ENCODE measurements at places on chromosomes 16 and 17. TPM values are rescaled to one million over a fixed set of nuclear protein-coding genes. Genes with fewer than 3 reads are reported as not detected.

Gene GDPD3
- 1.3 TPM for total RNA-seq

Gene IRX3
- total RNA-seq = 1.6 TPM

DNA sequence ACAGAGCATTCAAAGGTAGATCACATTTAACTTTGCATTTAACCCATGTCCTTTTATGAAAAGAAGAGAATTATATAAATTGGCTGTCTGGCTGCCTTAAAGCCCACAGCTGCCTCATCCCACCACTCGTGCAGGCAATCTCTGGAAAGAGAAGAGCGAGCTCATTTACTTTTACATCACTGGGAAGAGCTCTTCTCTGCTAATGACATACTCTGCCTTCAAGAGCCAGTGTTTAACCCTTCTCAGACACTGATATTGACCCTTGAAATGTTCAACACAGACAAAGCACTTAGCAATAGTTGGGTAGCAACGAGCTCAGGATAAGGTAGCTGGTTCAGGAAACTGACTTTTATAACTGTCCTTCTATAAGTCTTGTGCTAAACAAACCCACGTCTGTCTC lies 6.8 kb downstream of the KRT38 start:
- DNase-seq = no peak
- H3K4me1 ChIP-seq = no peaks in the 10 kb centered on the region
- H3K36me3 ChIP-seq = no peaks in the 10 kb centered on the region
- no peaks in the 10 kb centered on the region for H3K27me3 ChIP-seq

DNA sequence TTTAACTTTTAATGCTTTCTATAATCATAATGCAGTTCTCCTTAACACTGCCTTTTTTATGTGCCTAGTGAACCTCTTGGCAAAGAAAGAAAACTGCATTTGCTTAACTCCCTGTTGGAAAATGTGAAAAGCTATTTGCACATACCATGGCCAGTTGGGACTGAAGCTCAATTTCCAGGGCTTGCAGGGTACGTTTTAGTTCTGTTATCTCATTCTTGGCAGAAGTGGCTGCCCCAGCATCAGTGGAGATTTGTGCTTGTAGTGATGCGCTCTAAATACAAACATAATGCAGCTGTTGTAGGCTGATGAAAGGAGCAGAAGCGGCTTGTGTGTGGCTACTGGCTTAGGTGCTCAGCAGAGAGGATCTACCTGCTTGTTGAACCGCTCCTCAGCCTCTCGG lies 3.7 kb downstream of the KRT24 start:
- no peak overlapping the region for H3K4me3 ChIP-seq
- H3K27me3 ChIP-seq = no peaks in the 10 kb centered on the region
- H3K4me1 ChIP-seq = no peaks in the 10 kb centered on the region
- no peaks in the 10 kb centered on the region for H3K36me3 ChIP-seq

DNA sequence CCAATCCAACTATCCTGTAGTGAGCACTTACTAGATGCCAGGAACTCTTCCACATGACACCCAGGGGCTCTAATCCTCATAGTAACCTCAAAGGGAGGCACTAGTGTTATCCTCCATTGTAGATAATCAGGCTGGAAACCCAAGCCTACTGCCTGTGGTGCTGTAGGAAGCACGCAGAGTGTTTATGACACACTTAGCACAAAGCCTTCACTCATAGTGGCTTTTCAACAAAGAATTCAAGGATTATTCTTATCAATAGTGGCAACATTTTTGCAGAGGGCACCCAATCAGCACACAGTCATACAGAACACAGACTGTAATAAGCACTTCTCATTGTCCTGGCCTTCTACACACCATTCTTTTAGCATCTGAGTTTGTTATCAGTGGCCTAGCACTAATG lies 18.5 kb upstream of the SOX9 start:
- no peaks in the 10 kb centered on the region for H3K27me3 ChIP-seq
- H3K27ac ChIP-seq = no peak overlapping the region
- DNase-seq = no peak
- no peak overlapping the region for H3K4me3 ChIP-seq
- no peaks in the 10 kb centered on the region for H3K36me3 ChIP-seq

DNA sequence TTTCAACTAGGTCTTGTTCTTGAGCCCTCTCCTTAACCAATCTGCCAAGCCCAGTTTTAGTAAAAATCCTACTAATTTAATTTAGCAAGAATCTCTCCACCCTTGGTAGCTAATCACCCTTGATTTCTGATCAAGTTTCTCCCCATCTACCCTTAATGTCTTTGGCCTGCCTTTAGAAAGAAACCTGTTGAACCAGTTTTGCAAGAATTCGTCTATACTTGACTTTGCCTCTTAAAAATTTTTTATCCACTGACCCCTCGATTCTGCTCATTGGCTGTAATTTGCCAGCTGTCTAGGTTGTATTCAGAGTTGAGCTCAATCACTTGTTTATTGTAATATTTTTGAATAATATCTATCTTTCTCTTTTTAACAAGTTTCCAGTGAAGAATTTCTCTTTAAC lies 1138.5 kb downstream of the CDH11 start:
- DNase-seq = no peak
- H3K27ac ChIP-seq = no peak overlapping the region
- H3K27me3 ChIP-seq = no peaks in the 10 kb centered on the region
- no peak overlapping the region for H3K4me3 ChIP-seq
- H3K4me1 ChIP-seq = no peaks in the 10 kb centered on the region
- no peaks in the 10 kb centered on the region for H3K36me3 ChIP-seq

DNA sequence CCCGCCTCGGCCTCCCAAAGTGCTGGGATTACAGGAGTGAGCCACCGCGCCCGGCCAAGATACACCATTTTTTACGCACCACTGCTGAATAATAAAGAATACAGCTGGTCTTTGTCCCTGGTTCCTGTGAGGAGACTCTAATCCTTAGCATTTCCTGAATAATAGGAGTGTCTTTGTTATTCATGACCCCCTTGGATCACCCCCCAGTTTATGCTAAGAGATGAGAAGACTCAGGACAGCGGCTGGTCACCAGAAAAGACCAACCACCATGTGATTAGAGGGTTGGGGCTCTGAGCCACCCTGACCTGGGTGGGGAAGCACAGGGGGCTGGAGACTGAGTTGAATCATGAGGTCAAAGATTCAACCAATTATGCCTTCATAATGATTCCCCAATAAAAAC lies 17.3 kb downstream of the PHLPP2 start:
- H3K4me3 ChIP-seq = no peak overlapping the region
- no peak for DNase-seq
- no peak overlapping the region for H3K27ac ChIP-seq
- H3K27me3 ChIP-seq = no peaks in the 10 kb centered on the region
- H3K4me1 ChIP-seq = peaks cover 5% of the 10 kb centered on the region

DNA sequence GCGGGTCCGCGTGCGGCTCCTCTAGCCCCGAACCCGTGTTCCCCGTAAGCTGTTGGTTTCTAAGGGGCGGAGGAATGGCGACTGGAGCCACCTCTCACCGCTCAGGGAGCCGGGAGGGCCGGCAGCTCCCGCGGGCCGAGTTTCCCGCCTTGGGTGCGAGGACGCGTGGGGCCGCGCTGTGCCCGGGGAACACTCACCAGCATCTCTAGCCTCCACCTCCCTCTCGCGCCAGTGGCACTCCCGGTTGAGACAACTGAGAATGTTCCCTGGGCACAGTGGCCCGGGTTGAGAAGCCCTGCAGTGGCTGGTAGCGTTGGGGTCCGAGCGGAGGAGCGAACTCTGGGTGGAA lies 560 bp downstream of the TELO2 start:
- peak; percentile 62 for DNase-seq
- H3K36me3 ChIP-seq = no peaks in the 10 kb centered on the region
- peak overlapping the region; percentile 79 for H3K4me3 ChIP-seq
- H3K27me3 ChIP-seq = no peaks in the 10 kb centered on the region
- no peak overlapping the region for H3K27ac ChIP-seq

DNA sequence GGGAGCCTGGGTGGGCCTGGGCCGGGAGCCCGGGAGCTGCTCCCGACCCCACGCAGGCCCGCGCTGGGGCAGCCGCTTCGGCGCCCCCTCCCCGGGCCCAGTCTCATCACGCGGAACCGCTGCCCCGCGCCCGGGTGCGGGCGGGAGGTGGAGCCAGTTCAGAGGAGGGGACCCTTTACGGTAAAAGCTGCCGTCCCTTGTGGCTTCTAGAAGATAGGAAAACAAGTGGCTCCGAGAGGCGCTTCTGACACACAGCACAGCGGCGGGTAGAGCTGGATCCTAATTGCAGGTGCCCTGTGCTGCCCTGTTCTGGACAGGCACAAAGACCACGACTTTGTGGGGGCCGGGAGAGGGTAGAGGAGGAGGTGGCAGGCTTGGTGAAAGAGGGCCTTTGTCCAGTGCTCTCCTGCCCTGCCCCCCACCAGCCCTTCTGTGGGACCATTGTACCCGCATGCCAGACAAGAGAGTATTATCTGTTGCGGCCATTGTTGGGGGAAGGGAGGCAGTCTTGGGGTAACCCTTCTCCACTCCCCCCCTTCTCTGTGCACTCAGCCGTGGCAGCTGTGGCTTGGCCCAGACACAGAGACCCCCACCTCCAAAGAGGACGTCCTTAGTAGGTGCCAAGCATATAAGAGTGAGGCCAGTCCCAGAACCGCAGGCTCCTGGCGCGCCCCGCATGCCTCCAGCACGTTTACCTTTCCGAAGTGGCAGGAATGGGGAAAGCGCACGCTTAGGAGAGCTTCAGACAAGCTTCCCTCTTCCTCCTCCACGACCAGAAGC lies 736 bp downstream of the CNP start:
- no peaks in the 10 kb centered on the region for H3K27me3 ChIP-seq
- peak overlapping the region; percentile 86 for H3K4me3 ChIP-seq
- peaks cover 14% of the 10 kb centered on the region for H3K4me1 ChIP-seq
- peak; percentile 51 for DNase-seq
- H3K36me3 ChIP-seq = no peaks in the 10 kb centered on the region
- H3K27ac ChIP-seq = peak overlapping the region; percentile 79

DNA sequence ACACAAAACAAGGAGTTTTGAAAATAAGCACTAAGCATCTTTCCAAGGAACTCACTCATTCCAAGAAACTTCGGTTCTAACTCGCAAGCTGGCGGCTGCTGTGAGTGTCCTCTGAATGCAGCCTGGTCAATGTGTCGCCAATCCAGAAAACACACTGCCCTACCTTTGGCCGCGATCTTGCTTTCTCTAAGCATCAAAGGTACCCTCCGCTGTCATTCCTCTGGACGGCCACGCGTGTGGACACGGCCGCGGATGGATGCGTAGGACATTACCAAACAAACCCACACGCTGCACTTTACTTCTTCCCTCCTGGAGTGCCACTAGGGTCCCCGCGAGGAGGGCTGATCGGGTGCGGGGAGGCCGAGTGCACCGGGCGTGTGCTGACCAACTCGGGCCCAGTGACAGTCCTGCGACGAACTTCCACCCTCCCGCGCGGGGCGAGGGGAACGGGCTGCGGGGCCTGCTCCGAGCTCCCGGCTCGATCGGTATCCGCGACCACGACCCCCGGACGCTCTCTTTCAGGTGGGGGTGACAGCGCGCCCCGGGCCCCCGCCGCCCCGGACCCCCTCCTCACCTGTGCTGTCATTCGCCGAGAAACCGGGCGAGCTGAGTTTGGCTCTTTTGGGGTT lies 1.1 kb downstream of the CREBBP start:
- H3K27ac ChIP-seq = no peak overlapping the region
- DNase-seq = peak; percentile 65
- H3K4me1 ChIP-seq = peaks cover 36% of the 10 kb centered on the region
- no peaks in the 10 kb centered on the region for H3K36me3 ChIP-seq

DNA sequence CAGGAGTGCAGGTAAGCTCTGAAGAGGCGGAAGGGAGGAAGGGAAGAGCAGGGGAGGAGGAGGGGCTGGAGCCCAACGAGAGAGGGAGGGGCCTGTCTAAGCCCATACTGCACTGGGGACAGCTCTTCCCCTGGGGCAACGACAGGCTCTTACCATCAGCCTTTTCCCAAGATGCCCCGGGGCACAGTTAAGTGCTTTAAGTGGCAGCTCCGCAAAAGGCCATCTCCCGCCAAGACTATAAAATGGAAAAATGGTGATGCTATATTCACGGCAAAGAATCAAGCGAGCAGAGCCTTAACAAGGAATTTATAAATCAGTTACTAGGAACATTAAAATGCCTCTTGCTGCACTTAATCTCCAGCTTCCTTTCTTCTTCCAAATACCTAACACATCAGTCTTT lies 110.2 kb upstream of the NLRP1 start:
- H3K27me3 ChIP-seq = no peaks in the 10 kb centered on the region
- no peak overlapping the region for H3K27ac ChIP-seq
- no peaks in the 10 kb centered on the region for H3K36me3 ChIP-seq
- no peak overlapping the region for H3K4me3 ChIP-seq

DNA sequence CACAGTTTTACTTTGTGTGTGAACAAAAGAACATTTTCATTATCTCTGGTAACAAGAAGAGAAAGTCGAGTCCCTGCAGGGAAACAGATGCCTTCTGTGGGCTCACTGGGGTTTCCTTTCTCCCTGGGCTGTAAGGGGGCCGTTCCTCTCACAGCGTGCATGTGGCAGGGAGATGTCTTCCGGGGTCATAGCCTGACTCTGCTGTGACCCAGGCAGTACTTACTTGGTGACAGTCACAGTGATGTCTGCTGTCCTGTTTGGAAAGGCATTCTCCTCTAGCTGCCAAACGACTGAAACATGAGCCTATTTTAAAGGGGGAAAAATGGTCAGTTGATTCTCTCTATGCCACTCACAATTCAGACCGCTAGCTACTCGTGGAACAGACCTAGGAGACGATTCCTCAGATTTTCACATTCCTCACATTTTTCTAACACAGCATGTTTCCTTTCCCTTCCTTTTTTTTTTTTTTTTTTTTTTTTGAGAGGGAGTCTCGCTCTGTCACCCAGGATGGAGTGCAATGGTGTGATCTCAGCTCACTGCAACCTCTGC lies 7.3 kb downstream of the HASPIN start:
- H3K27ac ChIP-seq = no peak overlapping the region
- no peak for DNase-seq
- no peak overlapping the region for H3K4me3 ChIP-seq
- no peaks in the 10 kb centered on the region for H3K36me3 ChIP-seq
- no peaks in the 10 kb centered on the region for H3K4me1 ChIP-seq

Gene ELMO3
- total RNA-seq = 23.4 TPM

Gene CLEC18B
- 0.75 TPM for total RNA-seq

- no peak for DNase-seq
- H3K4me3 ChIP-seq = no peak overlapping the region
- no peaks in the 10 kb centered on the region for H3K27me3 ChIP-seq
These were observed 20.7 kb downstream of the MFSD11 start for GRCh38 chr17:76758570-76758969.

DNA sequence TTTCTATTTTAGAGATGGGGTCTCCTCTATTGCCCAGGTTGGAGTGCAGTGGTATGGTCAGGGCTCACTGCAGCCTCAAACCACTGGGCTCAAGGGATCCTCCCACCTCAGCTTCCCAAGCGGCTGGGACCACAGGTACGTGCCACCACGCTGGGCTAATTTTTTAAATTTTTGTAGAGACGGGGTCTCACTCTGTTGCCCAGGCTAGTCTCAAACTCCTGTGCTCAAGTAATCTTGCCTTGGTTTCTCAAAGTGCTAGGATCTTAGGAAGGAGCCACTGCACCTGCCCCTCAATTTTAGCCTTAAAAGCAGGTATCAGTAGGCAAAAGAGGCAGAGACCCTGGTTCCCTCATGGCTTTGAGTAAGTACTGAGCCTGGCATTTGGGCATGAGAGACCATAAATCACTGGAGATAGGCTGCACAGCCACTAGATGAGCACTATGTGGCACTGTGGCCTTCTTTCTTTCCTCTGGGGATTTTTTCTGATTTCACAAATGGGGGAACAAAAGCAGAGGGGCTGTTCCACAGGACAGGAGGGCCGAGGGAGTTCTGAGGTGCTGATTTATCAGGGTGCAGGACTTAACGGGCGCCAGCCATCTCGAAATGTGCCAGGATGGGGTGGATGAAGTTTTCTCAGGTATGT lies 82.2 kb downstream of the PLXDC1 start:
- no peaks in the 10 kb centered on the region for H3K36me3 ChIP-seq
- H3K4me1 ChIP-seq = no peaks in the 10 kb centered on the region
- H3K27me3 ChIP-seq = no peaks in the 10 kb centered on the region
- H3K27ac ChIP-seq = no peak overlapping the region

GRCh38 chr16:20072146-20072873 lies 1.4 kb downstream of the GPR139 start:
- no peak for DNase-seq
- no peaks in the 10 kb centered on the region for H3K4me1 ChIP-seq
- H3K27ac ChIP-seq = no peak overlapping the region
